ENCODE measurements at places on chromosomes 7 and 10.

DNA sequence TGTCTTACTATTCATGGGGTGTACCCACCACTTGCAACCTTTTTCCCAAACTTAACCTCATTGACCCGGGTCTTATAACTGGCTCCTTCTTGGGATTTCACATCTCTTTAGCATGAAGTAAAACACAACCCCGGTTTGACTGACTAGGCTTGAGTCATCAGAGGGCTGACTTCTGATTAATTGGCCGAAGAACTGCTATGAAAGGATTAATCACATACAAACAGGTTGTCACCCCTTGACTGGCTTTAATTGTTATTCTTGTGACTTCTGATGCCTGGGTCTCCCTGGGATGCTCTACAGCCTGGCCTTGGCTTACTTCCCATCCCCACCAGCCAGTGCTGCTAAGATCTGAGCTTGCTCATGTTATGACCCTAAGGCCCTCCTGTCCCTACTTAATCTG, 8.8 kb upstream of the CRPPA start:
- DNase-seq, result no peak

DNA sequence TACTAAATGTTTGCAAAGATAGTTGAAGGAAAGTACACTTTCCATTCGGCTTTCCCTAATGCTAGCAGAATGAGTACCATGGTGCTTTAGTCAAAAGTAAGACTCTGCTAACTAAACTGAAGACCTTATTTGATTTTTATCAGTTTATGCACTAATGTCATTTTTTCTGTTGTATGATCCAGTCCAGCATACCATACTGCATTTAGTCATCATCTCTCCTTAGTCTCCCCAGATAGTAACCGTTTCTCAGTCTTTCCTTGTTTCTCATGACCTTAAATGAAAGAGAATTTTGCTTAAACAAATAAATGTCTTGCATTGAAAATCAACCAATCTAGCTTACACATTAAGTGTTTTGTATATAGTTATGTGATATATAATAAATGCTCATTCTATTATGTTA, 529.5 kb upstream of the SEMA3D start:
- DNase-seq, result no peak

DNA sequence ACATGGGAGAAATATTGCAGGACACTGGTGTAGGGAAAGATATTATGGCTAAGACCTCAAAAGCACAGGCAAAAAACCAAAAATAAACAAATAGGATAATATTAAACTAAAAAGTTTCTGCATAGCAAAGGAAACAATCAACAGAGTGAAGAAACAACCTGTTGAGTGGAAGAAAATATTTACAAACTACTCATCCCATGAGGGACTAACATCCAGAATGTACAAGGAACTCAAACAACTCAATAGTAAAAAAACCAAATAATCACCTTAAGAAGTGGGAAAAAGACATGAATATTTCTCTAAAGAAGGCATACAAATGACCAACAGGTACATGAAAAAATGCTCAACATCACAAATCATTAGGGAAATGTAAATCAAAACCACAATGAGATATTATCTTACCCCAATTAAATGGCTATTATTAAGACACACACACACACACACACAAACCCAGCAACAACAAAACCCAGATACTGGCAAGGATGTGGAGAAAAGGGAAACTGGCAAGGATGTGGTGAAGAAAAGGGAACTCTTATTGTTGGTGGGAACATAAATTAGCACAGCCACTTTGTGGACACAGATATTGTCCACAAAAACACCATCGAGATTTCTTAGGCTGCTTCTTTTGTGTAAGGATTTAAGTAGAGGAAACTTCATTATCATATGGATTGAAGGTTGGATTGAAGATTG, 9.8 kb upstream of the RAB18 start:
- no peak for DNase-seq

DNA sequence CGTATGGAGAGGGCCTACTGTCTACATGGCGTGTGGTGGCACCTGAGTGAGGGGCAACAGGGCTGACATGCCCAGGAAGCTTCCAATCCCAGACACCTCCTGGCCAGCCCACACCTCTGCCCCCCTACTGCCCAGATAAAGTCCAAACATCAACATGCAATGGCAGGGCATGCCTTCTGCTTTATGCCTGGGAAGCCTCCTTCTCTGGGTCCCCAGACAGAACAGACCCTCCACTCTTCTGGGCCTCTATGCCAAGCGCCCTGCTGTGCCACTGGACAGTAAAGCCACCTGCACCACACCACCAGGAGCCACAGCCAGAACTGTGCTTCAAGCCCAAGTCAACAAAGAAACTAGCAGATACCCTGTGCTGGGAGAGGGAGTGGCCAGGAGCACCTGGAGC, 12.5 kb downstream of the TMEM72 start:
- DNase-seq, result no peak

DNA sequence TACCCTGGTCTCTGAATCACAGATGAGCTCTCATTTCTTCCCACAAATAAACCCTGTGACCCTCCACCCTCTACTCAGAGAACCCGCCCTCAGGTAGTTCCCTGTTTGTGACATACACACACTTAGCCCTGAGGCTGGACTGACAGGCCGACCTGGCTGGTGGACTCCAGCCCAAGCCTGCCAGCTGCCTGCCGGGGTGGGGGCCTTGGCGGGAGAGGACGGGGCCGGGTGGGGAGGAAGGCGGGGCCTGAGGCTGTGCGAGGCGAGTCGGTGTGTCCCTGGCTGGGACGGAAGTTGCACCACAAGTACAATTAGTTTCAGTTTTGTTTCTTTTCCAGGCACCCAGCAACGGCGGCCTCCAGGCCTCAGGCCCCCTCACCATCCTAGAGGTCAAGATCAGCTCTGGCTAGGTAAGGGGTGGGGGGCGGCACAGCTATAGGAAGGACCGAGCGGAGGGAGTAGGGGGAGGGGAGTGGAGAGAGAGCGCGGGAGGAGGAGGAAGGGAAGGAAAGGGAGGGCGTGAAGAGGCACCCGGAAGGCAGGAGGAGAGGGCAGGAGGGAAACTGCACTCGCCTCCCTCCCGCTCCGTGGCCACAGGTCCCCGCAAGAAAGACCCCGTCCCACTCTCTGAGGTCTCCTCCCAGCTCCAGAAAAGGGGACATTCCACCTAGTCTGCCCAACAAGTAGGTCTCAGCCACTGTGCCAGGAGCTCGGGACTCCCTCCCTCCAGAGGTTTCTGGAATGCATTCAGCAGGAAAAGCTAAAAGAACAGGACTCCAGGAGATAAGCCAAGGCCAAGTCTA, at the start of gene TRIM56:
TRIM56 (plus strand) TSS at position 320 of the 803 bp plus-strand sequence. CDS start 1,832 bp downstream, outside the sequence.
- DNase-seq, result peak; percentile 36

- no peak for DNase-seq
Observed at GRCh38 chr7:90933041-90933440, 331.2 kb upstream of the FZD1 start.

- no peak for DNase-seq
Observed at GRCh38 chr10:79938728-79939406, 10.0 kb downstream of the SFTPD start.

Data from astrocyte of the cerebellum (primary cell).